PC-3 (cell line): ENCODE measurements at places on chromosomes 2 and 18. TPM values are rescaled to one million over a fixed set of nuclear protein-coding genes. Genes with fewer than 3 reads are reported as not detected.

DNAJC5G gene
- total RNA-seq = not detected in 2 replicates

PRLH gene
- not detected in 2 replicates for total RNA-seq

GFPT1 gene
- total RNA-seq = 18.4 and 20.7 TPM in 2 replicates

CFC1 gene
- not detected in 2 replicates for total RNA-seq

ASB18 gene
- total RNA-seq = 0.15 TPM in 1 of 2 replicates, not detected in the other

LYG1 gene
- 0.58 and 1.5 TPM in 2 replicates for total RNA-seq

ALLC gene
- total RNA-seq = not detected in 2 replicates

TEX44 gene
- not detected in 2 replicates for total RNA-seq

SULT1C4 gene
- not detected in 2 replicates for total RNA-seq
